ENCODE measurements at places on chromosomes 6 and 20.

DNA sequence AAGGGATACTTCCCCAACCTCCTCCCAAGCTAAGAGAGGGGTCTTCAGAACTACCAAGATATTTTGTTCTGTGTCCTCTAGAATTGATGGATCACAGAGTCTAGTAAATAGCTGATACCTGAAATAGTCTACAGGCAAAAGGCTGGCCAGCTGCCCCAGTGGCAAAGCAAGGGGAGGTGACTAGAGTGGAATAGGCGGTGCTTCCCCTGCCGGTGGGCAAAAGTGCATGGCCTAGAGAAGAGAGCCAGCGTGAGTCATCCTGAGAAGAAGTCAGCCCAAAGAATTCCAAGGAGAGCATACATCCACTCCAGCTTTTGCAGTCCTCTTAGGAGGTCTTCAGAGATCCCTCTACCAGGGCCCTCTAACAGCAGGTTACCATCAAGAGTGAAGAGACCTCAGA, 14.7 kb downstream of the DPPA5 start:
- DNase-seq: no peak

DNA sequence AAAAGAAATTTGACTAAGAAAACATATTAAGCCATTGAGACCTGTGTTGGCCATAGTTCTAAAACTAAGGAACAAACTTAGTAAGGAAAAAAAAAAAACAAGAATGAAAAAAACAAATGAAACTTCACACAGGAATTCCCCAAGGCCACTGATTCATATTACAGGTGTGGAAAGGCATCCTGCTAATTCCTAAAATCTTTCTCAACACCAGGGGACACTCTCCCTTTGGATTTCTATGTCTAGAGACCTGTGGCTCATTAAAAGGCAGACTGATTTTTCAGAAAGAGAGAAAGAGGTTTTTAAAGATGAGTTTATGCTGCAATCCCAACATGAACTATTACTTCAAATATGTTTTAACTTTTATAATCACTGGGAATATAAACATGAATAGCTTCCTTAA, at the start of gene OR12D1:
Gene OR12D1, plus strand, starts transcription at position 341 of the 400 bp plus-strand sequence.
- DNase-seq: no peak

GRCh38 chr6:36793913-36794712, 45.1 kb downstream of the CPNE5 start:
- no peak for DNase-seq

- no peak for DNase-seq
Measured at GRCh38 chr6:26611599-26611998, 14.8 kb downstream of the ABT1 start.
